ENCODE measurements at places on chromosomes 4 and X.

DNA sequence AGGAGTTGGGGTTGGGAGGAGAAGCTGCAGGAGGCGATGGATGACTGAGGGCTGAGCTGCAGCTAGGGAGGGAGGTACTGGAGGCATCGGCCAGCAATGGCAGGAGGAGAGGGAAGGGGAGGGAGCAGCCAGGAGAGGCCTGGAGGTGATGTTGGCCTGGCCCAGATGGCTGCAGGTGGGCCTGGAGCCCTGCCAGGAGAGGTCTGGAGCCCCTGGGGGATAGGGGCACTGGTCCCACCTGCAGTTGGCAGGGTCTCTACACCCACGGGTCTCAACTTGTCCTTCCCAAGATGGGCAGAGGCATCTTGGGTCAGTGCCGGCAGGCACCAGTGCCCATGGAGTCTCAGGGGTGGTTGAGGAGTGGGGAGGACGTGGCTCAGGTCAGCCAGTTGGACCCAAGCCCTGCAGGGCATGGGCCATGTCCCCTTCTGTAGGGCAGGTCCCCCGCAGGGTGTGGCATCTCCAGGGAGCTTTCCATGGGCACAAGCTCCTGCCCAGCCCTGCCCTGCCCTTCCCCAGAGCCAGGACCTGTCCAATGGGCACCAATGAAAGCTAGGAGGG lies 2.7 kb upstream of the MXD4 start:
- no peak for DNase-seq

DNA sequence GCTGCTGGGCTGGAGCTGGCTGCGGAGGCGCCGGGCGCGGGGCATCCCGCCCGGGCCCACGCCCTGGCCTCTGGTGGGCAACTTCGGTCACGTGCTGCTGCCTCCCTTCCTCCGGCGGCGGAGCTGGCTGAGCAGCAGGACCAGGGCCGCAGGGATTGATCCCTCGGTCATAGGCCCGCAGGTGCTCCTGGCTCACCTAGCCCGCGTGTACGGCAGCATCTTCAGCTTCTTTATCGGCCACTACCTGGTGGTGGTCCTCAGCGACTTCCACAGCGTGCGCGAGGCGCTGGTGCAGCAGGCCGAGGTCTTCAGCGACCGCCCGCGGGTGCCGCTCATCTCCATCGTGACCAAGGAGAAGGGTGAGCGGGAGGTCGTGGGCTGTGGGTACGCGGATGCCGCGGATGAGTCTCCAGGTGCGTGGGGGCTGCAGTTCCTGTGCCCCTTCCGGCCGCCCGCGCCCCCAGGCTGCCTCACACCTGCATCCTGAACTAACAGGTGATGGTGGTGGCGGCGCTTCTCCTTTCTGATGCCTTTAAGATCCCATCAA lies 499 bp downstream of the CYP2U1 start:
- DNase-seq: peak; percentile 47

DNA sequence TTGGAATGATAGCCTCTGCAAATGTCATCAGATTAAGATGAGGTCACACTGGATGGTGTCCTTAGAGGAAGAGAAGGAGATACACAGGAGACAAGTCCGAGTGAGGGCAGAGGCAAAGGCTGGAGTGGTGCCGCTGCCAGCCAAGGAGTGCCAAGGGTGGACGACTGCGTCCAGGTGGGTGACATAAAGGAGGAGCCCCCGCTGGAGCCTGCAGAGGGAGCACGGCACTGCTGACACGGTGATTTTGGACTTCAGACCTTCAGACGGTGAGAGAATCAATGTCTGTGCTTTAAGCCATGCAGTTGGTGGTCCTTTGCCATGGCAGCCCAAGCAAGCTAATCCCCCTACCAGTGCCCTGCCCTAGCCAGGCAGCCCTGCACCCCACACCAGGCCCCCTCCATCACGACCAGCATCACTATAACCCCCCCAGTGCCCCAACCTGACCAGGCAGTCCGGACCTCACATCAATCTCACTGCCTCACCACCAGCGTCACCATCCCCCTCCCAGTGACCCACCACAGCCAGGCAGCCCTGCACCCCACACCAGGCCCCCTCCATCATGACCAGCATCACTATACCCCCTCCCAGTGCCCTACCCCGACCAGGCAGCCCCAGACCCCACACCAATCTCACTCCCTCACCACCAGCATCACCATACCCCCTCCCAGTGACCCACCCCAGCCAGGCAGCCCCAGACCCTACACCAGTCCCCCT lies 130.0 kb downstream of the HMX1 start:
- peak; percentile 20 for DNase-seq

- no peak for DNase-seq
These were observed 77.4 kb downstream of the CLNK start for GRCh38 chr4:10607206-10607605.

DNA sequence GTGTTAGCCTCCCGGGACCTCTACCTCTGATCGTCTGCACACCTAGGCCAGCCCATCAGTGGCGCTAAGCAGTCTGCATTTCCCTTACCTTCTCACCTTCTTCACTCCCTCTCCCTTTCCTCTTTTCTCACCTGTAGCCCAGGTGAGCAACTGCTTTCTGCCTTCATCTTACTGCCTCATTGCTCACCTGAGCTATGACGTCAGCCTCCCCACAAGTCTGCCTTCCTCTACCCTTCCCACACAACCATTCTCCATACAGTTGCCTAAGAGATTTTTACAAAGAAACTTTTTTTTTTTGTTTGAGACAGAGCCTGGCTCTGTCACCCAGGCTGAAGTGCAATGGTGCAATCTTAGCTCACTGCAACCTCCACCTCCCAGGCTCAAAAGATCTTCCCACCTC lies 136.3 kb downstream of the BCOR start:
- DNase-seq: no peak

GRCh38 chr4:107654694-107655093 lies 65.3 kb downstream of the PAPSS1 start:
- DNase-seq: no peak

DNA sequence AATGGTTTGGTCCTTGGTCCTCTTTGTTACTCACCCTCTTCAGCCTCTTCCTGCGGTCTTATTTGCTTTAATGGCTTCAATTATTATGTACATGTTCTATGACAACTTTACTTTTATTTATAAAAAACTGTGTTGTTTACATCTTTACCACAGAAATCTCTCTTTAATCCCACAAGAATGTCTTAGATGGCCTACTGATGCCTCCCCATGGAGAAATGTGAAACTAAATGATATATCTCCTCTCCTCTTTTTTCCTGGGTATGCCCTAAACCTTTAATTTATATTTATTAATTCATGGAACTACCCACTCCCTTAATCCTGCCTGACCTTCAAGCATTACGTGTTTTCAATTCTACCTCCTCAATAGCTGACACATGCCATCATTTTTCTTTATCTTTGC lies 573.2 kb downstream of the CENPC start:
- DNase-seq: no peak

DNA sequence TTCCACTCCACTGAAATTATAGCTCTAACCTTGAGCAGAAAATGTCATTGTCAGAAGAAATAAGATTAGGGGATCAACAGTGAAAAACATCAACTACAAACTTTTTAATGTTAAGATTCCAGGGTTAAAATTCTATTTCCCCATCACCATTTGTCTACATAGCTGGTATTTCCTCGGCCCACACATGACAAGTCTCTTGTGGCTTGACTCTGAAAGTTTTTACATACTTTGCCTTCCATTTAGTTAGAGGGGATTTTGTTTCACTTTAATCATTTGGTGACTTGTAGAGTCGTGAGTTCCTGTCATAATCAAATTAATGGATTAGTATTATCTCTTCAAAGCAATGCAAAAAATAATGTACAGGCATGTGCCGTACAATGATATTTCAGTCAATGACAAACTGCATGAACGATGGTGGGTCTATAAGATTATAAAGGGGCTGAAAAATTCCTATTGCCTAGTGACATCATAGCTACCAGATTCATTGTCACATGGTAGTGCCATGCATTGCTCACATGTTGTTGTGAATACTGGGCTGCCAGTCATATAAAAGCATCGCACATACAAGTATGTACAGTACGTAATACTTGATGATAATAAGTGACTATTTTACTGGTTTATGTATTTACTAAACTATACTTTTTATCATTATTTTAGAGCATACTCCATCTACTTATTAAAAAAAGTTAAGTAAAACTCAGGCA lies 72.0 kb downstream of the ING2 start:
- no peak for DNase-seq

- DNase-seq: no peak
These were observed 16.3 kb downstream of the MAN2B2 start for GRCh38 chr4:6591313-6591712.

DNA sequence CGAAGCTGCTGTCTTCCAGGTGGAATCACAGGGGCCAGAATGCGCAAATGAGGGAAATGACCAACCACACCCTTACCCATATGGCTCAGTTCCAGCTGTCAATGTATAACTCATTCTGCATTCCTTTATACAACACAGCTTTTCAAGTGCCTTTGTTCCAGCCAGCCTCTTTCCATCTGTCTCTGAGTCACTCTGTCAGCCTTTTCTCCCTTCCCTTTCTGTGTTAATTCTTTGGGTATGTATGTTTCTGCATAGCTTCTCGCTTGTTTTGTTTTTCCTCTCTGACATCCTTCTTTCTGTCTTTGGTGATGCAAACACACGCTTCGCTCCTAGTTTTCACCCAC lies 54.5 kb downstream of the RS1 start:
- DNase-seq: no peak

GRCh38 chrX:135453381-135453780 lies 31.6 kb downstream of the SMIM10L2A start:
- DNase-seq: no peak

GRCh38 chrX:317424-318067 lies 1.1 kb downstream of the GTPBP6 start:
- no peak for DNase-seq

DNA sequence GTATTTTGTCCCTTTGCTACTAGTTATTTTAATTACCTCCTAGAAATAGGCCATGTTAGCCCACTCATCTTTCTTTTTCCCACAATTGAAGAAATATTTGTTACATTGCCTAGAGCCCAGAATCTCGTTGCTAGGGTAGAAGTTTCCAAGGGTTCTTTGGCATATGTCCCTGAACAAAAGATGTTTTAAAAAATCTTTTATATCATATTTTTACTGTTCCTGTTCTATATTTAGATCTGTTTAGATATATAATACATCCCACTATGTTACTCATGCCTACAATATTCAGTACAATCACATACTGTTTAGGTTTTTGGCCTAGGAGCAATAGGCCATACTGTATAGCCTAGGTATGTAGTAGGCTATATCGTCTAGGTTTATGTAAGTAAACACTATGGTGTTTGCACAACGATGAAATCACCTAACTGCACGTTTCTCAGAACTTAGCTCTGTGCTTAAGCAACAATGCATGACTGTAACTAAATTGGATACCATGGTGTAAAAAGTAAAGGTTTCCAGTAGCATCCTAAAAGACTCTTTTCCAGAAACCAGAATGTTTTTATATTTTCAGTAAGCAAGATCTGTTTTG lies 236.0 kb upstream of the SLIT2 start:
- DNase-seq: no peak

DNA sequence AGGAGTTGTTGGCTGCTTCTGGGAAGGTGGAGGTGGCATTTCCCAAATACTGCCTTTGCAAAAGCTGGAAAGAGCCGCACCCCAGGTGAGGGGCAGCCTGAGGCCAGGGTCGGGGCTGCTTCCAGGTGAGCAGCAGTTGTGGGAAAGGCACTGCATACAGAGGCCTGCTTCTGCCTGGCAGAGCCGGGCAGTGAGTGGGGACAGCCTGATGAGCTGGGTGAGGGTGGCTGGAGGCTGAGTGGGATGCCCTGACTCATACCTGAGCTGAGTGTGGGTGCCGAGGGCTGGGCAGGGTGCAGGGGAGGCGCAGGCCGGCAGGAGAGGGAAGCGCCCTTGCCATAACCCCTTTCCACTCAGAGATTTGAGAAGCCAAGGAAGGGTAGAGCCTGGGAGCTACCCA lies 6.5 kb upstream of the PSAPL1 start:
- DNase-seq: no peak

DNA sequence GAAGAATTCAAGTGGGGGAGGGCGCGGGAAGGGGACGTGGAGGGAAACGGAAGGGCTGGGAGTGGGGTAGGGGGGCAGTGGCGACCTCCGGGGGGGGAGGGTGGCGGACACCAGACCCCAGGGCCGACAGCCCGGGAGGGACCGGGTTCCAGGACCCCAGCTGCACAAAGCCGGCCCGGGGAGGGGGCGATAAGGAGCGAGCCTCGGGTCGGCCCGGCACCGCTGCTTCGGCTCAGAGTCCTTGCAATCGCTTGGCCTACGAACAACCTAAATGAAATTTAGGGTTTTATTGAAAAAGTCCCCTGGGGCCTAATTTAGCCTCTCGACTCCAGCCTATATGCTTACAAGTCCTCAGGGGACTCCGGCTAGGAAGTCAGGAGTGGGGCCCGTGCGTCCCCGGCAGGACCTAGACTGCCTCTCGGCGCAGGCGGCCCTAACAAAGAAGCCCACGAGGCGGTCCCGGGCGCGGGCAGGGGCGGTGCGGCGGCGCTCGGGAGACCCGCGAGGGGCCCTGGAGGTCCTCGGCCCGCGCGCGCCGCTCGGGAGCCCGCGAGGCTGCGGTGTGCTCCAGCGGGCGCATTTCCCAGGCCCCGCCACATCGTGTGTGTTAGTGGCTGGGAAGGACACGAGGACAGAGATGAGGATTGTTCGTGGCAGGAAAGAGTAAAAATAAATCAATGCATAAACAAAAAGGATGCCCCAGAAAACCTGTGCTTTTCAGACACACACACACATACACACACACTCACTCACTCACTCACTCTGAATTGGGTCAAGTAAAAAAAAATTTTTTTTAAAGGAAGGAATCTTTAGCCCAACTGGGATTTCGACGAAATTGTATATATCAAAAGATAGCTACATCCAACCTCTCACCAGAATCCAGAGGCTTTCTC lies 70.0 kb downstream of the MGST2 start:
- DNase-seq: peak; percentile 76

DNA sequence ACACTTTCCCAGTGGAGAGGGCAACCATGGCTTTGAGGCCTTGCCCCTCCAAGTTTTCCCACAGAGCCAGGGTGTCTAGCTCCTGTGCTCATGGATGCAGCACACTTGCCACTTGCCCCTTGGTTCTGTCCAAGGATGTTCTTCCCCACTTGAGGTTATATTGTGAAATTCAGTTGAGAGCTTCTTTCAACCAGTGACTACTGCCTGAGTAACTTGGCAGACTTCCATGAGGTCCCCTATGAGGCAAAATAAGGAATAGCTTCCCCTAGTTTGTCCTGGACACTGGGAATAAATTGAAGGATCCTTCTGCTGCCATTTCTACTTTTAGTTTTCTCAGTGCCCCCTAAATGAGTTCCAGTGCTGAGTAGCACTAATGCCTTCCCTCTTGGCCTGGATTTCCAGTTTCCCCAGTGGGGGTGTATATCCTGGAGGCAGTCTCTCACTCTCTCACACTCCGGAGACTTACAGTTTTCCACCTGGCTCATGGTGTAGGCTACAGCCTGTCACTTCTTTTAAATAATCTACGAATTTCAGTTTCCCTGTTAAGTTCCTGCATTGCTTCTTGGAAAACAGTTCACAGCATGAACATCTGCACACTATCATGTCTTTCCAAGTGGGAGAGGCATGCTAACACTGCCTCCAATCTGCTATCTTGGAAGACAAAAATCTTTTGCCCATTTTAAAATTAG lies 36.4 kb upstream of the ADH4 start:
- peak; percentile 57 for DNase-seq

DNA sequence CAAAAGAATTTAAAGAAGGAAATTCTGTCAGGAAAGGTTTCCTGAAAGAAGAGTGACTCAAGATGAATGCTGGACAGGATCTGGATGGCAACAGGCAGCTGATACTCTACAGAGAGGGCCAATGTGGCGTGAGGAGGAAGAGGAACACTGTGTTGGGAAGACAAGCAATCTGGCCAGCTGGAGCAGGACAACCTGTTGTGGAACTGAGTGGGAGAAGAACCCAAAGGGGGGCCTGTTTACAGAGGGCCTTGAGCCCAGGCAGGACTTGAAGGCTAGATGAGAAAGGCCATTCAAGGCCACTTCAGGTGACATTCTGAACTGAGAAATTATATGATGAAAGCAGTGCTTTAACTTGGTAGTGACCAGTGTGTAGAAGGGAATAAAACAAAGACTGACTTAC lies 8.5 kb downstream of the OTUD4 start:
- no peak for DNase-seq
